ENCODE measurements at places on chromosomes 4 and X. TPM values are rescaled to one million over a fixed set of nuclear protein-coding genes. Genes with fewer than 3 reads are reported as not detected.

GRCh38 chr4:71446479-71447081, 107.8 kb downstream of the SLC4A4 start:
- peak overlapping the region; percentile 42 for H3K27ac ChIP-seq
- DNase-seq, result no peak
- no peak overlapping the region for H3K4me3 ChIP-seq
- peaks cover 15% of the 10 kb centered on the region for H3K4me1 ChIP-seq
- no peaks in the 10 kb centered on the region for H3K27me3 ChIP-seq

- no peak for DNase-seq
- peaks cover 17% of the 10 kb centered on the region for H3K4me1 ChIP-seq
- no peaks in the 10 kb centered on the region for H3K36me3 ChIP-seq
- no peaks in the 10 kb centered on the region for H3K27me3 ChIP-seq
These were observed 79.7 kb downstream of the SNCA start for GRCh38 chr4:89757154-89757719.

- no peak for DNase-seq
- no peaks in the 10 kb centered on the region for H3K36me3 ChIP-seq
- H3K4me1 ChIP-seq, result peaks cover 1% of the 10 kb centered on the region
- no peak overlapping the region for H3K4me3 ChIP-seq
- H3K27ac ChIP-seq, result no peak overlapping the region
These were observed 202.7 kb downstream of the BANK1 start for GRCh38 chr4:101993002-101993841.

DNA sequence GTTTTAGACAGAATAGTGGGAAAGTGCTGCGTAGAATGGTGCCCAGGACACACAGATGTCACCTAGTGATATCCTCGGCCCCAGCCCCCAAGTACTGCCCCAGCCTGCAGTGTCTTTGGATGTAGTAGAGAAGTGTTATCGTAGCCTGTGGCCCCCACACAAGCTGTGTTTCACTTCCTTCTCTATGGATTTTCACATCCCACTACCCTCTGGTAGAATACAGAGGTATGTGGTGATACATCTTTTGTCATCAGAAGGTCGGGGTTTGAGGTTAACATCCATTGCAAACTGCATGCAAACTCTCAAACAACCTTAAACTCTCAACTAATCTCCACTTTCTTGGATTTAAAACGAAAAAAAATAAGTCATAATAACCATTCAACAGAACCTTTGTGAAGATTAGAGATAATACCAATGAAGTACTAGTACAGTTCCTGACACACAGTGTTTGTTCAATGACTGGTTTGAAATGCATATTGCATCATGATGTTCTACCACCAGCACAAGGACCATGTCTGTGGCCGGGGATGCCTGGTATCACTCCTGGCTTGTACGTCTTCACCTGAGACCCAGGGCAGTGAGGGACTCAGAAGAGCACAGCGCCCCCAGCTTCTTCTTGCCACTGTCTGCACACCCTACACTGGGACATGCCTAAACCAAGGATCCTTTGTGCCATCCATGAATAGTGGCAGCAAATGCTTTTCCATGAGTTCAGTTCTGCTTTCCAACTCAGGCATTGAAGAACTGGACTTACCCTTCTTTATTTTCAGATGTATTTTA, 267.3 kb downstream of the DCTD start:
- no peaks in the 10 kb centered on the region for H3K27me3 ChIP-seq
- no peak for DNase-seq
- no peaks in the 10 kb centered on the region for H3K4me1 ChIP-seq
- H3K4me3 ChIP-seq, result no peak overlapping the region

GRCh38 chr4:68123525-68123924, 6.1 kb downstream of the TMPRSS11F start:
- no peaks in the 10 kb centered on the region for H3K36me3 ChIP-seq
- no peaks in the 10 kb centered on the region for H3K4me1 ChIP-seq
- no peak overlapping the region for H3K4me3 ChIP-seq

DNA sequence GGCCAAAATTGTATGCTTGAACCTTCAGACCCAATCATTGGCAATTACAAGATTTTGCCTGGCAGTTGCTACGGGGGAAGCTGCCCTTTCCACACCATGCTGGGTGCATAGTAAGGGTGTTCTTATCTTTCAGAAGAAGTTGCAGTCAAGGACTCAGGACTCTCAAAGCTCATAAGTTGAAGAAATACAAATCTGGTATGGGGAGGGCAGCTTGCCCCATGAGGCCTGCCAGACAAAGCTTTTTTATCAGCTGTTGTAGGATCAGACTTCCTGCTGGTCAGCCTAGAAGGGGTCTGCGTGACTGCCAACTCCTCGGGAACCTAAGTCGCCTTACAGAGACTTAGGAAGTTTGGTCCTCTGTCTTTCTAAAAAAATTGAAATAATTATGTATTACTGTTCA, 174.9 kb upstream of the TECRL start:
- H3K36me3 ChIP-seq, result no peaks in the 10 kb centered on the region
- no peaks in the 10 kb centered on the region for H3K4me1 ChIP-seq
- H3K4me3 ChIP-seq, result no peak overlapping the region
- no peaks in the 10 kb centered on the region for H3K27me3 ChIP-seq
- DNase-seq, result no peak
- H3K27ac ChIP-seq, result no peak overlapping the region

DNA sequence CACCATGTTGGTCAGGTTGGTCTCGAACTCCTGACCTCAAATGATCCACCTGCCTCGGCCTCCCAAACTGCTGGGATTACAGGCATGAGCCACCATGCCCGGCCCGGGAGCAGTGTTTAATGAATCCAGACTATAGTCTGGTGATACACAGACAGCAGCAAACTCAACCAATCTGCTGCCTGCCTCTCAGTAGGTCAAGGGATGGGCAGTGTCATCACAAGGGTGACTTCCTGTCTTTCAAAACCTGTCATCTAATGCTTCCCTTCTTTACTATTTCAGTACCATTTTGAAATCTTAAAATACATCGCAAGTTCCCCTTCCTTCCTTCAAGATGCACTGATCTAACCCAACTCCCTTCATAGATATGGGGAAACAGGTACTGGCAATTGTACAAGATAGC, 8.4 kb downstream of the RPL39 start:
- no peak overlapping the region for H3K4me3 ChIP-seq
- no peak for DNase-seq
- no peaks in the 10 kb centered on the region for H3K27me3 ChIP-seq
- H3K36me3 ChIP-seq, result peaks cover 14% of the 10 kb centered on the region
- peak overlapping the region; percentile 38 for H3K27ac ChIP-seq
- H3K4me1 ChIP-seq, result peaks cover 3% of the 10 kb centered on the region

GRCh38 chr4:53348046-53348445, 17.8 kb downstream of the SCFD2 start:
- peaks cover 3% of the 10 kb centered on the region for H3K4me1 ChIP-seq
- no peak overlapping the region for H3K27ac ChIP-seq
- H3K27me3 ChIP-seq, result no peaks in the 10 kb centered on the region
- no peak for DNase-seq
- H3K36me3 ChIP-seq, result peaks cover 8% of the 10 kb centered on the region

- no peak overlapping the region for H3K27ac ChIP-seq
- no peak overlapping the region for H3K4me3 ChIP-seq
- no peaks in the 10 kb centered on the region for H3K4me1 ChIP-seq
- H3K36me3 ChIP-seq, result peaks cover 9% of the 10 kb centered on the region
- no peak for DNase-seq
These were observed 48.2 kb downstream of the THAP9 start for GRCh38 chr4:82948647-82949204.

- H3K4me3 ChIP-seq, result peak overlapping the region; percentile 41
- no peaks in the 10 kb centered on the region for H3K27me3 ChIP-seq
- DNase-seq, result peak; percentile 21
- peaks cover 15% of the 10 kb centered on the region for H3K4me1 ChIP-seq
These were observed 12.9 kb upstream of the ZCCHC4 start for GRCh38 chr4:25299476-25300203.

SHROOM2 gene
- 10.5 TPM for total RNA-seq

SORCS2 gene
- total RNA-seq, result 2.2 TPM

PNMA3 gene
- total RNA-seq, result 32.8 TPM

GABRA4 gene
- total RNA-seq, result not detected

DOK7 gene
- total RNA-seq, result not detected
